ENCODE measurements at places on chromosomes 5 and 9. TPM values are rescaled to one million over a fixed set of nuclear protein-coding genes. Genes with fewer than 3 reads are reported as not detected.

ANKRD34B gene
- polyA plus RNA-seq = 0.08 TPM

FBXL7 gene
- polyA plus RNA-seq = 22.1 TPM

GRCh38 chr9:111759762-111760639, 34.7 kb downstream of the SHOC1 start:
- peak; percentile 80 for DNase-seq

- peak; percentile 48 for DNase-seq
Measured at GRCh38 chr9:123343443-123344191, 12.4 kb upstream of the CRB2 start.

DNA sequence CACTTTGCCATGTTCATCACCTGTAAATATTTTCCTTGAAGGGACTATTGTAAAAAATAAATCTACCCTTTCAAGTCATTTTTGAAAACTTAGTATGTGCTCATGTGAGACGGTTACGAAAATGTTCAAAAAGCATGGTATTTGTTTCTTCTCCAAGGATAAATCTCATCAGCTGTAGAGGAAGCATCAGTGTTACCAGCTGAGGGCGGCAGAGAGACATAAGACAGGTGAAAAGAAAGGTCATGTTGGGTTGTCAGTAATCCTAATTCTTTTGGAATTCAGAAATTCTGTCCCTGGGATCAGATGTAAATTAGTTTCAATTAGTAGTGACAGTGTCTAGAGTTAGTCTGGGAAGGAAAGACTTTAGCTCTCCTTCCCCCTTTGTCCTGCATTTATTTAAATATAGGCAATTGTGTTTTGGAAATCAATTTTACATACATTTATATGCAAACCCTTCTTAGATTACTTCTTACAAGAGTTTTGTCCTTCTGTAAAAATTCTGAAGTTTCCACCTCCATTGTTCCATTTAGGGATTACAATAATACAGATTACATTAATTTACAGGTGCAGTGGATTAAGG, 791.9 kb upstream of the CDH6 start:
- peak; percentile 8 for DNase-seq

DNA sequence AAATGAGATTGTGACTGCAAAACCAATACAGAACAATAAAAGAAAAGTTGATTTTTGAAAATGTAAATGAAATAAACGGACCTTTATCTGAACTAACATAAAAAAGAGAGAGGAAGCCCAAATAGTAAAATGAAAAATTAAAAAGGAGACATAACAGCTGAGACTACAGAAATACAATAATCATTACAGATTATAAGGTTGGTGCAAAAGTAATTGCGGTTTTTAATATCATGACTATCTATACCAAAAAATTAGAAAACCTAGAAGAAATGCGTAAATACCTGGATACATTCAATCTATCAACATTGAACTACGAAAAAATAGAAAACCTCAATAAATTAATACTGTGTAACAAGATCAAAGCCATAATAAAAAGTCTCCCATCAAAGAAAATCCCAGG, 71.9 kb upstream of the SLCO6A1 start:
- no peak for DNase-seq

GRCh38 chr5:96957254-96958049, 21.6 kb downstream of the LNPEP start:
- no peak for DNase-seq

GRCh38 chr9:89602978-89603766, 1.6 kb upstream of the GADD45G start:
- DNase-seq = peak; percentile 94

DNA sequence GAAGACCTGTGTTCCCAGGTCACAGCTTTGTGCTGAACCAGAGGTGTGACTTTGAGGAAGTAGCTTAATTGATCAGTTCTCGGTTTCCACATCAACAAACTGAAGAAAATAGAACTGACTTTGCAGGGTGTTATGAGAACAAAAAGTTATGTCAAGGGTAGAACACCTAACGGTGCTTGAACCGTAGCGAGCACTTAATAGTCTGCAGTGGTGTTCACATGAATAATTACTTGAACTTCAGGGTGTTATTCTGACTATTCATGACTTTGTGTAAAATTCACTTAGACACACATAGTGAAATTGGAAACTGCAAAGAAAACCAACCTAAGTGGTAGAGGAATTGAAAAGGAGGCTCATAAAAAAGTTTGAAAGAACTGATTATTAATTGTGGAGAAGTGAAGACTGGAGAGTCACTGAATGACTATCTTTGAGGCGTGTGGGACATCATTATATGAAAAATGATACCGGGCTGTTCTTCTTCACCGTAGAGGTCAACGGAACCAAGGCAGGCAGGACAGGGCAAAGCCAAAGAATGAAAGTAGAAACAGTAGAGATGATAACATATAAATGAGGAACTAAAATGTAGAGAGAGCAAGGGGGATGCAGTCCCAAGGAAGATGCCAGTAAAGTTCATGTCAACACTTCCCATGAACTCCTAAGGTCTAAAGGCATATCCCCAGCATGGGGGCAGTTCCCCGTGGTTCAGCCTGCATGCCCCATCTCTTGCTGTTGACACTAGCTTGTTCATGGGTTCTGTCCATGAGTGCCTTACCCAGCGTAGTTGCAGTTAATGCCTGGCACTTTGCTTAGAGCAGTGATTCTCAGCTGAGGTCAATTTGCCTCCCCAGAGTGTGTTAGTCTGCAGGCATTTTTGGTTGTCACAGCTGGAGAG, 118.7 kb downstream of the ZNF462 start:
- DNase-seq = no peak

Data from muscle of back (tissue), 13 donors.